CD4-positive, alpha-beta T cell treated with Interleukin-2 at 100 ng/mL for 4 hours (primary cell): ENCODE measurements at places on chromosomes 1 and 21.

- DNase-seq = no peak
Measured at GRCh38 chr1:45008516-45008915, 2.6 kb downstream of the HECTD3 start.

DNA sequence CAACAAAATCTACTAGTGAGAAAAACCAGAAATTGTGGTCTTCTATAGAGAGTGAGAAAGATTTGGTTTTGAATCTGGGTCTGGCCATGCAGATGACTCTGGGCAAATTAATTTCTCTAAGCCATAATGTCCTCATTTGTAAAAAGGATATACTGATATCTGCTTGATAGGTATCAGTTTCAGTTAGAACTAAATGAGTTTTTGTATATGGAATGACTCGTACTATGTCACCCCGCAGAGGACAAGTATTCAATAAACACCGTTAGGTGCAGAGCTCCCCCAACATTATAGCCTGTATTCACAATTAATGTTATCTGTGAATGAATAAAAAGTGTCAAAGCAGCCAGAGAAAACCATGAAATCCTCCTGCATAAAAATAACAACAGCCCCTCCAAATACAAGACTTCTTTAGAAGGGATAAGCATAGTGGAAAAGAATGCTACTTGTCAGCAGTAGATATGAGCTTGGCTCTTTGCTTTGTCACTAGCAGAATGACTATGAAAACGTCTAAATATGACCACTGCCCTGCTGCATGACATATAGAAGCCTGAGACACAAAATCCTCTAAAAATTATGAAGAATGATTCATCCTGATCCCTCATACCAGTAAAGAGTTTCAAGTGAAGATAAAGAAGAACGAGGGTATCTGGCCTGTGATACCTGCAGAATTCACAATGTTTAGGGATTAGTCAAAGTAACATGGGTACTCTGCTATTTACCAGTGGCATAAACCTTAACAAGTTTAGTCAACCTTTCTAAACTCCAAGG is 17.8 kb downstream of the SCAF4 start:
- DNase-seq = no peak

GRCh38 chr1:86938450-86938849 is 24.0 kb downstream of the HS2ST1 start:
- DNase-seq = no peak

GRCh38 chr1:18628511-18628910 is 2.1 kb upstream of the PAX7 start:
- DNase-seq = no peak

GRCh38 chr1:237879195-237879594 is 11.5 kb downstream of the ZP4 start:
- no peak for DNase-seq

DNA sequence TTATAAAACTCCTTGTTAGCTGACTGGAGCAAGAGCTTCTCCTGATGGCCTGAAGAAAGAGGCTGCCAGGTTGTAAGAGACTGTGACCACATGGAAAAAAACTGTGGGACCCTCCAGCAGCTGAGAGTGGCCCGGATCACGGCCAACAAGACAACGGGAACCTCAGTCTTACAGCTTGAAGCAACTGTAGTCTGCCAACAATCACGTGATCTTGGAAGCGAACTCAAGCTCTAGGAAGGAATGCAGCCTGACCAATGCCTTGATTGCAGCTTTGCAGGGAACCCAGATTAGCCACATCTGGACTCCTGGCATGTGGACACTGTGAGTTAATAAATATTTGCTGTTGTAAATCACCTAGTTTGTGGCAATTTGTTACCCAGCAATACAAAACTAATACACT is 442.6 kb upstream of the PRMT6 start:
- no peak for DNase-seq

- DNase-seq = no peak
Measured at GRCh38 chr21:45451771-45452182, 46.8 kb downstream of the COL18A1 start.

DNA sequence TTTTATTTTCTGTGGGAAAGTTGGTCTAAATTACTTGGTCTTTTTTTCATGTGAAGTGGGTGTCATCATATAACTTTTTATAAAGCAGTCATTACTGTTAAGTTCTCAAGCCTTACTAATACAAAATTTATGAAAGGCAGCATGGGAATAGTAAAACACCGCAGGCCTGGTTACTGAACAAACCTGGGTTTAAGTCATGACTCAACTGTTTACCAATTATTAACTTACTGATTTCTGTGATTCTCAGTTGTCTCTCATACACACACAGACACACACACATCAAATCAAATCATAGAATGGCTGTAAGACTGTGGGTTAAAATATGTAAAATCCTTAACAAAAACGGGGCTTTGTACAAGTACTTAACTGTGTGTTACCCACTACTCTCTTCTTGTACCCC is 14.6 kb downstream of the MAEL start:
- no peak for DNase-seq

DNA sequence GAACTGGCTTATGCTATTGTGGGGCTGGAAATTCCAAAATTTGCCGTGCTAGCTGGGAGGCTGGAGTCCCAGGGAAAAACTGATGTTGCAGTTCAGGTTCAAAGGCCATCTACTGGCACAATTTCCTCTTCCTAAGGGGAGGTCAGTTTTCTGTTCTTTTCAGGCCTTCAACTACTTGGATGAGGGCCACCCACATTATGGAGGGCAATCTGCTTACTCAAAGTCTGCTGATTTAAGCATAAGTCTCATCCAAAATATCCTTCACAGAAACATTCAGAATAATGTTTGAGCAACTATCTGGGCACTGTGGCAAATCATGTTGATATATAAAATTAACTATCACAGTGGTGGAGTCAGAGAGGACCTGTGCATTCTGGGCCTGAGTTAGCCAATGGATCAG is 21.2 kb upstream of the PTGFR start:
- DNase-seq = no peak

DNA sequence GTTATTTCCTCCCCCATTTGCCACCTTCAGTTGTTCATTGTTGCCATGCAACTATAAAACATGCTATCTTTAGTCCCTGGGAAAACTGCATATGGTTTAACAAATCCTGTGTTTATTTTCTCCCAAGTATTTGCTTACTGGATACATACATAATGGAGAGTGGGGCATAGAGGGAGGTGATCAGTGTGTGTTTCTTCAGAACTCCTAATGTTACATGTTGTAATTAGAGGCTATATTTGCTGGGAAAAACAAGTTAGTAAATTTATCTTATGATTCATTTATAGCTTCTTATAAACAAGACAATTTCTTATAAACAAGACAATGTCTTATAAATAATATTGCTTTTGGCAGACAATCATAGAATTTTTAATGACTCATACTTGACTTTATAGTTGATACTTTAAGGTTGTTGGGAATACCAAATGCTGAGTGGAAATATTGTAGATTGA is 7.3 kb upstream of the GIPC2 start:
- no peak for DNase-seq

GRCh38 chr1:230905733-230906132 is 37.4 kb upstream of the C1orf198 start:
- DNase-seq = no peak

DNA sequence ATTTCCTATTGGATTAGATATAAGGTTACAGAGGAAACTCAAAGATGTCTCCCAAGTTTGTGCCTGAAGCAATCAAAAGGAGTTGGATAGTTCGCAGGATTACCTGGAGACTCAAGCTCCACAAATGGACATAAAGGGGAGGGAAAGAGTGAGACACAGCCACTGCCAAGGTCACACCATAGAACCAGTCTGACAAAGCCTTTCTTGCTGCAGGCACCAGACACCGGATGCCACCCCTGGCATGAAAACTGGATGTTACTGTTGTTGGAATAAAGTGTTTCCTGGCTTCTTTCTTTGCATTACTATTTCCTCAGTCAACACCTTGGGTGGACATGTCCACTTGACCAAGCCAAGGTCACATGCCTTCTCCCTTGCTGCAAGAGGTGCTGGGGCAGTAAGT is 70.6 kb downstream of the SNRPE start:
- DNase-seq = no peak

DNA sequence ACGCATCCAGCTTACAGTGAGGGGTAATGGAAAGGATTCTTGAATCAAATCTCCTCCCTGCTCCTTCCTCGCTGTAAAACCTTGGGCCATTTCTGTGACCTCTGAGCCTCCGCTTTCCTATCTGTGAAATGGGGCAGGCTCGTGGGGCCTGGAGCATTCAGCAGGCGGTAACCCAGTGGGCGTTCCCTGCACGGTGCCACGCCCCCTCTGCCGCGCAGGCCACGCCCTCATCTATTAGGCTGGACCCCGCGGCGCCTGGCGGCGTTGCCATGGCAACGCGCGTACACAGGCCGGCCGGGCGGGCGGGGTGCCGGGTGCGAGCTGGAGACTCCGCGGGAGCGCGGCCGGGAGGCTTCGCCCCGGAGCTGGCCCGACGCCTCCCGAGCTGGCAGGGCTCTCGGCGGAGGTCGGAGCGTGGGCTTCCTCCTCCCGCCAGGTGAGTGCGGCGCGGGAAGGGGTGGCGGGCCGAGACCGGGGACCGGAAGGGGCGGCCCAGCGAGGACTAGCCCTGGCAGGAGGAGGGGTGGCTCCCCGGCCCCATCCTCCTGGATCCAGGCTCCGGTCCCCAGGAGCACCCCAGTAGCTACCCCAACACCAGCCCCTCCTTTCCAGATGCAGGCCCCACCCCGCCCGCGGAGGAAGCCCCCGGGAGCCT is at the start of gene FHAD1:
FHAD1 (plus strand) TSS at position 264 of the 655 bp plus-strand sequence. CDS start 4,562 bp downstream, outside the sequence.
- peak; percentile 59 for DNase-seq

GRCh38 chr21:30083225-30083945 is 83.2 kb downstream of the CLDN17 start:
- no peak for DNase-seq

DNA sequence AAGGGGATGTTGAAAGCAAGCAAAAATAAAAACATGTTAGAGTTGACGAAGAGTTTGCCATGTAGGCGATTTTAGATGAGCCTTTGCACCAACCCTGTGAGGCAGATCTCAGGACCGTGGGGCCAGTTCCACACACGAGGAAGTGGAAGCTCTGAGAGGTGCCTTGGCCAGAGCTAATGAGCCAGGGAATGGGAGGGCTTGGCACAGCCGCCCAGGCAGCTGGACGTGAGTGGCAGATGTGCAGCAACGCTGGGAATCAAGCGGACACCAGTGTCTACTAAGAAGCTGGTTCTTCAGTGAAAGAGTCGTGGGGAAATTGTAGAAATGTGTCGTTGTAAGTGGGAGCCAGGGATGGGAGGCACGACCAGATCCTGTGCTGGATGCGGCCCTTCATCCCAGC is 58.9 kb upstream of the COL6A1 start:
- no peak for DNase-seq

DNA sequence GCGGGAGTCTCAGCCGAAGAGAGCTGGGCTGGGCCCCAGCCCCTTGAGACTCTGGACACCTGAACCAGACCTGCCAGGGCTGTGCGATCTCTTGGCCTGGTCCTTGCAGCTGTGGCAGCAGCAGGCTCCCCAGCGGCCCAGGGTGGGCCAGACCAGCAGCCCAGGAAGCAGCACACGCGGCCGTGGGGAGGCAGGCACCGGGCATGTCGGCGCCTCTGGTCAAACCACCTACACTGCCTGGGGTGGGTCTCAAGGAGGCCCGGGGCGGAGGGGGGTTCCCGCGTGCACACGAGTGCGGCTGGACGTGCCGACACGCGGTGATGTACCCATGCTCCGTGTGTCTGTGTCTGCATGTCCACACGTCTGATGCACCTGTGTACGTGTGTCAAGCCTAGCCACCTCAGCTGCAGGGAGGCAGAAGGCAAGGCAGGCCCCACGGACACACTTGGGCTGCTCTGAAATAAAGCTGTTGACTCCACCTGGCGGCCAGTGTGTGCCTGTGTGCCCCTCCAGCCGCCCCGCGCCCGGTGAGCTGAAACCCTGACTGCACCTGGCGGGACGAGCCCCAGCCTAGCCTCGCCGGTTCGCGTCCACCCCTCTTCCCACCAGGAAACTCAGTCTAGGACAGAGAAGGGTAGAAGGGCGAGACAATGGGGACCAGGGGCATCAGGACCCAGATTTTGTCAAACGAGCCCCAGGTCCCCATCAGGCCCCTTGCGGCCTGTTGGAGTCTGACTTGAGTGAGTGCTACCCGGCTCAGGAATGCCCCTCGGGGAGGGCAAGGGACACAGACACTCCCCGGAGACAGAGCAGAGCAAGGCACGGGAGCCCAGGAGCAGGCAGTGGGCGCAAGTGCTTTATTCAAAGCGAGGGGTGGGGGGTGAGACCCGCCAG is 11.6 kb downstream of the SCNN1D start:
- DNase-seq = peak; percentile 74

DNA sequence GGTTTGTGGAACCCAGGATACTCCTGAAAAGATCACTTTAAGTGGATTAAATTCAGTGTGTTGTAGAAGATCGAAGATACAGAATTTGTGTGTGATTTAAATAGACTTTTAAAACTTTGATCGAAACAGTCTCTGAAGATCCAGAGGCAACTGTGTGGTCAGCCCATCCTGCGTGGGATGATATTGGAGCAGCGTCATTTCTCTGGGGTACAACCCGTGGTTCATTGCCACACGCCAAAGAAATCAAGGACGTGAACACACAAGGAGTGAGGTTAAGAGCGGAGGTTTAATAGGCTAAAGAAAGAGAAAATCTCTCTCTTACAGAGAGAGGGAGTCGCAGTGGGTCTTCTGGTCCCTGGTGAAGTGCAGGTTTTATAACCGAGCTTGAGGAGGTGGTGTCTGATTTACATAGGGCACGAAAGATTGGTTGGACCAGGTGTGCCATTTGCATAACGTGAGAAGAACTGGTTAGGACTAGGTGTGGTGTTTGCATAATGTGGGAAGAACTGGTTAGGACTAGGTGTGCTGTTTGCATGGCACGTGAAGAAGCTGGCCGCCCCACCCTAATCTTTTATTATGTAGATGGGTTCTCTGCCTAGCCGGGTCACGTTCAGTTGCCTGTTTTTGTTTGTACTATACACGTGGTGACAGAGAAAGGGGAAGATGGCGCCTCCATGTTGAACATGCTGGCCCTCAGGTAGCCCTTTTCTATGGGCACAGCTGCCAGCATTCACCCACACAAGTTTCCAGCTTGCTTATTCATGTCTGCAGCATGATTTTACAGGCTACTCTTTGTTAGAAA is 82.3 kb downstream of the ADSS2 start:
- no peak for DNase-seq

GRCh38 chr1:186974774-186975181 is 146.0 kb downstream of the PLA2G4A start:
- no peak for DNase-seq

DNA sequence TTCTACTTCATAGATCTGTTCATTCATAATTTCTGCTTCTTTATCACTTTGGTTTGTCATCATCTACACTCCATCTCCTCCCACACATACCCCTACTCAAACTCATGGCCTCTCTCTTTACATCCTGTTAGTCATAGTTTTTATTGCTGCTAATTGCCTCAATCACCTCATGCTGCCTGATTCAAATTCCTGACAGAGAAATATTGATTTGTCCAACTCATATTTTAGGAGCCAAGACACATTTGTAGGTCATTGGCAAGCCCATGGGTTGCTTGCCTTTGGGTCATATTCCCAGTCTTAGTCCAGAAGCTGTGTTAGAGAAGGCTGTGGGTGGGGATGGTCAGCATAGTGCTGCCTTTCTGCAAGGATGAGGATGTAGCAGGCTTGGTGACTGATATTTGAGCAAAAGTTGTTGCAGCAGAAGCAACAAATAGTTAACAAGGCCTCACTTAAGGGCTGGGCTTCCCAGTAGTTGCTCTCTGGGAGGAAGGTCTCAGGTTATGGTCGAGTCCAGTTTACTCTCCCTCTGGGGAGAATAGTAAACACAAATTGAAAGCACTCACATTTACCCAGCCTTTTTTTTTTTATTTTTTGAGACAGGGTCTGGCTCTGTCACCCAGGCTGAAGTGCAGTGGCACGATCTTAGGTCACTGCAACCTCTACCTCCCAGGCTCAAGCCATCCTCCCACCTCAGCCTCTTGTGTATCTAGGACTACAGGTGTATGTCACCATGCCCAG is 22.4 kb upstream of the EPS15 start:
- DNase-seq = no peak
